ENCODE measurements at places on chromosomes 12 and 14.

DNA sequence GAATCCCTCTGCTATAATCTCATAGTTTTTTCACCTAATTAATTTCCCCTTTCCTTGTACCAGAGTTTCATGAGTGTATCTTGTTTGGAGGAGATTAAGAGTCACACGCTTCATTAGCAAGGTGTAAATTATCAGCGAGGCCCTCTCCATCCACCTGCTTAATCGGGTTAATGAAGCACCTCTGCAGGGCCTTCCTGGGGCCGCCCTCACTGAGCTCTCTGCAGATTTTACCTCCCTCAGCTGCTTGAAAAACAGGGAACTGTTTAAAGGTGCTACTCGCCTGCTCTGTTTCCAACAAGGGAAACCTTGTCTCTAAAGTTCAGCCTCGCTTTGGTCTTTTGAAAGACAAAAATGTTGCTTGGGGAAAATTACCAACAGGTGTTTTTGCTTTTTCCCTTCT, 35.8 kb downstream of the OTX2 start:
- no peak for DNase-seq

DNA sequence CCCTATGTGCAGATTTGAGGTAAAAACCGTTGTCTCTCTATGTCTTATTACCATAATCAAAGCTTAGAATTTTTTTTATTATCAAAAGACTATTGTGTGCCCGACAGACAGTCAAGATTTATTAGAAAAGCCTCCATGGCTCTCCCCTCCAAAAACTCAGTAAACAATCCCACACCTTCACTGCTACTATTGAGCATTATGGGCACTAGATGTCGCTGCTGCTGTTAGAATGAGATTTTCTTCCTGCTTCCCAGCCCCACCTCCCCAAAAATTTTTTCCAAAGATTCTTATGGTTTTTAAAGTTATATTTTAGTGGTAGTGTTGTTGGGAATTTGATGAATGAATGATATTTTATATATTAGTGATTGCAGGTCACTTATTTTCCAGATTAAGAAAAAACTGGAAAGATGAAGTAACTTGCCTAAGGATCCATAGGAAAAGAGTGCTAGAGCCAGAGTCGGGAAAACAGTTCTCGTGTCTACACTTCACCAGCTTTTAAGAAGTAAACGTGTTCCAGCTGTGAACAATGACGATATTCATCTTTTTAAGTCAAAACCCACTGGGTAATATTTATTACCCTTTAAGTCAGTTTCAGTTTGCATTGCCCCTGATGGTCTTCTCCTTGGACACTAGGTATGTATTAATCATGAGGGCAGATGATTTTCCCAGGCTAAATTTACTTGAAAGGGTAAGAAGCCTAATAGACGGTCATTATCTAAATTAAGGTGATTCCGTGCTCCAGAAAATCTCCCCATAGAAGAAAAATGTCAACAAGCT, 12.2 kb upstream of the FOXG1 start:
- no peak for DNase-seq

DNA sequence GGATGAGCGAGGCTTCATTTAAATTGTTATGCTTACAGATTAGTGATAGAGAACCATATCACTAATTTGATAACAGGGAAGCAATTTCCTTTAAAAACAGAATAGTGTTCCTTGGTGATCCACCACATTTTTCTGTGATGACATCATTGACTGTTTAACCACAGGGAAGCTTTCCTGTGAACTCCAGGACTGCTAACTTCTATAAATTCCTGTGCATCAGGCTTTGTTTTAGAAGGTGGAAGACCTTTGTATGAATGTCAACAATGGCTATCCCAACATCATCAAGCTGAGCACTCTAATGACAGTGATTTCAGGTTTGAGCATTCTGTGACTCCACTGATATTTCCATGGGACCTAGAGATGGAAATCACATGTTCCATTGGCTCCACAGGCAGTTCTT, 177.1 kb downstream of the RMST start:
- no peak for DNase-seq

DNA sequence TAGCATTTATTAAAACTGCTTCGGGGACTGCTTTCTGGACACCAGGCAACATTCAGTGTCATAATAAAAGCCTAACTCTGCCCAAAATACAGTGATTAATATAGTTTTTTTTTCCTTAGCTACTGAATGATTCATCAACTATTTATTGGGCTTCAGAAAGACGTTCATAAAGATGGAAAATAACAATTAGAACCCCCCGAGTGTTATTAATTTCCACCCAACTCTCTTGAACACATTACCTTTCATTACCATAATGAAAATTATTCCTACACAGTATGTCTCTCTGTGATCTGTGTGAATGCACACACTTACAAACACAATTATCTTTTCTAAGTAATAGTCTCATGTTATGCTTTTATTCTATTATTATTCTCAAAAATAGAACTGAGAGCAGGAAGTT, 473.0 kb downstream of the ADAMTS20 start:
- DNase-seq, result no peak

DNA sequence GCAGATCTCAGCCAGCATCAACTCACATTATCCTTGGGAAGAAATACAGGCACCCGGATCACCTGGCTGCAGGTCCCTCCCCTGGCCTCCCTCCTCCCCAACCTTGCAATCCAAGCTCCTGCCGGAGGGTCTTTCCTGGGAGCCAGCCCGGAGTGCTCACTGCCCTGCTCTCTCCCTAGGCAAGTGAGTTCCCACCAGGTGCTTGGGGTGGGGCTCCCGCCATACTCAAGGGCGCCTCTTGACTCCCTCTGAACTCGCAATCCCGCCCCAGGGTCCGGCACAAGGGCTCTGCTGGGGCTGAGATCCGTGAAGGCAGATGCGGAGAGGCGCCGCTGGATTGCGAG, 1.2 kb upstream of the CEP170B start:
- DNase-seq, result no peak

DNA sequence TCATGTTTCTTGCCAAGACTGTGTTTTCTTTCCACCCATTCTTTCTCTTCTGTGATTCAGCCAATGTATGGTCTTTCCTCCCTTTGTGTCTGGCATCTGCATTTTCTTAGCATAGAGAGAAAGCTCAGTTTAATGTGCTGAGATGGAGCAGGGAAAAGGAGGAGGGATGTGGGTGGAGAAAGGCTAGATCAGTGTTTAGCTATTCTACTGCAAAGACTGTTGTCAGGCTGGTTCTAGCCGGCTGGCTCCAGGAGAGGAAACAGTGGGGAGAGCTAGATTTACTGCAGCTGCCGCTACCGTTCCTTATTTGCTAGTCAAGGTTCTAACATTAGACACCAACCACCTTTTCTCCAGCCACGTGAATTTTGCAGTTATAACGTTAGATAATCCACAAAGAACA, 5.2 kb upstream of the RIMKLB start:
- no peak for DNase-seq

DNA sequence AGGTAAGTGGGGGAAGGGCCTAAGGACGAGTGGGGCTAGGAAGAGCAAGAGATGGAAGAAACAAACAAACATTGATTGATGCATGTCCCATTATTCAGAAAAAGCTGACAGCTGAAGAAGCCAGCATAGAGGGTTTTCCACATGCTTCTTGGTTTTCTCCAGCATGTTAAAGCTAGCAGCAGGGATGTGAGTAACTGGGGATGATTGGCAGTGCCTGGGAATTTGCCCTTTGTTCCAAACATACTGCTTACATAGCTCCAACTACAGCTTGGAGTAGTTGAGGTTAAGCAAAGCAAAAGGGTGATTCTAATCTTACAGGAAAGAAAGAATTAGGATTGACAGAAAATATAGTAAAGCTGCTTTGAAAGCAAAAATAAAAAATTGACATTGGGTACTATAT, 68.0 kb upstream of the IFNG-AS1 start:
- DNase-seq, result no peak
